ENCODE measurements at places on chromosomes 3 and 15.

DNA sequence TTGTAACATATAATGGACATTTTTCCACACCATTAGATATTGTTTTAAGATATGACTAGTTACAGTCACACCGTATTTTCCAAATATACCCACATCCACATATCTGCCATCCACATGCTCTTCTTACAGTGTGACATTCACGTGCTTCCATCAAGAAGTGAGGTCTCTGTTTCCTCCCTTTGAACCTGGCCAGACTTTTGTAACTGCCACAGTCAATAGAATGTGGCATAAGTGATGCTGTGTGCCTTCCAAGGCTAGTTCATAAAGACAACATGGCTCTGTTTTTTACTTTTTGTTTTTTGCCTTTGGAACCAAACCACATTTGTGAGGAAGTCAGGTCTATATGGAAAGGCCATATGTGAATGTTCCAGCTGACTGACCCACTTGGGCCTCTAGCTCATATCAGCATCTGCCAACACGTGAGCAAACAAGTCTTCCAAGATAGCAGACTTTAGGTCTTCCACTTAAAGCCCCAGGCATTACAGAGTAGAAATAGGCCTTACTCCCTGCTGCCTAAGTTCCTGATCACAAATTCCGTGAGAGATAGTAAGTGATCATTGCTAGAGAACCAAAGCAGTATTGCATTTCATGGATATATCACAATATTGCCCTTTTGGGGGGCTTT lies 27.1 kb downstream of the EIF1B start:
- no peak for DNase-seq

DNA sequence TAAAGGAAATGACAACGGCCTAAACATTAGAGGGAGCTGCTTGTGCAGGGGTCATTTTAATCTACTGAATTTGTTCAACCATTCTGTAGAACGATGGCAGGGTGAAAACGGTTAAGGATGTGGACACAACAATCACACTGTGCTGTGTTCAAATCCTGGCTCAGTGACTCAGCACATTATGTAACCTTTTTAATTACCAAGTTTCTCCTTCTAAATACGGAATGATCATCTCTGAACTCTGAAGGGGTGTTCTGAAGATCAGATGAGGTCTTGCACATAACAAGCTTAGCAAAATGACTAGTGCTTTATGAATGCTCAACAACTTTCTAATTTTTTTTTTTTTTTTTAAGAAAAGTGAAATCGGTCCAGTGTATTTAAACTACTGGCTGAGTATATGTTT lies 592.8 kb downstream of the FOXP1 start:
- DNase-seq, result no peak

DNA sequence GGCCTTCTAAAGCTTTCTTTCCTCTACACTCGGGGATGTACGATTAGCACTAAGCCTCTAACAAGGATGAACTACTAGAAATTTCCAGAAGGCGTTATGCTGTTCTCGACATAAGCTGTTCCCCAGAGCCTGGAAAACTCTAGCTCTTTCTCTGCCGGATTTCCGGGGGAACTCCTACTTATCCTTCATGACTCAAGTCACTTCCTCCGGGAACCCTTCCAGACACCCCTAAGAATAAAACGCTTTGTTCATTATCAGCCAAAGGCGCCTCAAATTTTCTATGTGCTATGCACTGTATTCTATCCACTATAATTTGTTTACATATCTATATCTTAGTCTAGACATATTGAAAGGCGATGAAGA lies 455 bp upstream of the SNAP23 start:
- DNase-seq, result no peak

- no peak for DNase-seq
These were observed 4.2 kb upstream of the CCR2 start for GRCh38 chr3:46349484-46350261.

- no peak for DNase-seq
These were observed 109.4 kb upstream of the FGF7 start for GRCh38 chr15:49313650-49314049.

- DNase-seq, result no peak
These were observed 101.6 kb downstream of the CFAP44 start for GRCh38 chr3:113339616-113340244.

- no peak for DNase-seq
These were observed 128.8 kb upstream of the AADACL2 start for GRCh38 chr3:151604891-151605290.

- no peak for DNase-seq
These were observed 3.9 kb upstream of the ATP11B start for GRCh38 chr3:182789371-182789770.

GRCh38 chr3:87997966-87998365 lies 60.8 kb downstream of the CGGBP1 start:
- DNase-seq, result no peak

DNA sequence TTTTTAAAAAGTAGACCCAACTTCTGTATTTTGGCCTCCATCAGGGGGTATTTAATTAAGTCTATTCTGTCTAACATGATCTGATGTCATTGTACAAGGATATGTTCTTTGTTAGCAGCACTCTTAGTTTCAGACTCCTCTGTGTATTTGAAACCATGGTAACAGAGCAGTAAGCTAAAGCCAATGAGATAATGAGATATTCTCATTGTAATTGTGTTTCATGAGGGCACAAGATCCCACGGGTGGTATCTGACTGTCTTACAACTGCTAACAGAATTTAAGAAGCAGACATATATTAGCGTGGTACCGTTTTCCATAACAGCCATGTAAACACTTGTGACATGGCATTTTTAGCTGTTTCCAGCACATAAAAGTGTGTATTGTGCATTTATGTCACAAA lies 251.2 kb upstream of the VEPH1 start:
- no peak for DNase-seq

DNA sequence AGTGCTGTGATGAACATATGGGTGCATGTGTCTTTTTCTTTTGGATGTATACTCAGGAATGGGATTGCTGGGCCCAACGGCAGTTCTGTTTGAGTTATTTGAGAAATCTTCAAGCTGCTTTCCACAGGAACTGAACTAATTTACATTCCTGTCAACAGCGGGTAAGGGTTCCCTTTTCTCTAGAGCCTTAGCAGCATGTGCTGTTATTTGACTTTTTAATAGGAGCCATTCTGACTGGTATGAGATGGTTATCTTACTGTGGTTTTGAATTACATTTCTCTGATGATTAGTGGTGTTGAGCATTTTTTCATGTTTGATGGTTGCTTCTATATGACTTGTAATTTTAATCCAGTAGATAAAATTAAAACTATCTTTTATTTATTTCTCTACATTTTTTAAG lies 1168.6 kb upstream of the ALCAM start:
- DNase-seq, result no peak

DNA sequence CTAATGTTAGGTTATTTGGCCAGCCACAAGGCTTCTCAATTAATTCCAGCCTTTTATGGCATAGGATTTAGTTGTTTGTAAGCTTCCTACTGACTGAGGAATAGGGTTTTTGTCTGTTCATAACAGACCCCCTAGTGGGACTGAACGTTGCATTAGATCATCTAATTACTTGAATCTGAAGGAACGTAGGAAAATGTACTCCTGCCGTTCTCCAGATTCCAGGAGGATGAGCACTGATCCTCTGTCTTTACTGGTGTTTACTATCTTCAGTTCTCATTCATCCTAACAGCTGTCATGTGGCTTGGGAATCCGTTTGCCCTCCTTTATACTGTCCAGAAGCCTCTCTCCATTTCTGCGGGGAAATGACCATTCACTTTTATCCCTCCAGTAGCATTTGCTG lies 52.7 kb downstream of the RAD54L2 start:
- DNase-seq, result no peak

DNA sequence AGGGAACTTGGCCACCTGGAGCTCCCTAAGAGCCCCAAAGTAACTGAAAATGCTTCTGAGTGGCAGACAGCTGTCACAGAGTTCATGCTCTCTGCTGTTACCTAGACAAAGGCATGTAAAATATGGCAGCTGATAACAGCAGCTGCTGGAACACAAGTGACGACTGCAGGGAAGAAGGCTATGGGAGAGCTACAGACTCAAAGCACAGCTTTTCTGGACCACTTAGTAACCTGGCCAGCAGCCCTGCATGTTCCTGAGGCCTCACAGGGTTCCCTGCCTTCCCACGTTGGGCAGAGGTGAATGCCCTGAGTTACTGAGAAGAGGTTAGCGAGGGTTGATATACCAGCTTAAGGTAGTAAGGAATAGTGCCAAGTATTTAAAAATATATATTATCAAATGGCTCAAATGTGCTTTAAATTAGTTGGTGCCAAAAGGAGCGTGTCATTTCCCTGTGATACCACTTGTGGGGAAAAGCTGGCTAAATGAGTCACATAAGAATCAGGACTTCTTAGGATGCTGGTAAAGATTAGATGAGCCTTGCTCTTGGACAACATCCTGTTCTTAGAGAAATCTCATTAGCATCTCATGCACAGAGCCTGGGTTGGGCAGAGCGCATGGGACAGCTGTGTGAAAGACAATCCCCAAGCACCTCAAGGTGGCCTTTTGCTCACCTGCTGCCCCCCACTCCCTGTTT lies 76.4 kb upstream of the SCN5A start:
- DNase-seq, result no peak

DNA sequence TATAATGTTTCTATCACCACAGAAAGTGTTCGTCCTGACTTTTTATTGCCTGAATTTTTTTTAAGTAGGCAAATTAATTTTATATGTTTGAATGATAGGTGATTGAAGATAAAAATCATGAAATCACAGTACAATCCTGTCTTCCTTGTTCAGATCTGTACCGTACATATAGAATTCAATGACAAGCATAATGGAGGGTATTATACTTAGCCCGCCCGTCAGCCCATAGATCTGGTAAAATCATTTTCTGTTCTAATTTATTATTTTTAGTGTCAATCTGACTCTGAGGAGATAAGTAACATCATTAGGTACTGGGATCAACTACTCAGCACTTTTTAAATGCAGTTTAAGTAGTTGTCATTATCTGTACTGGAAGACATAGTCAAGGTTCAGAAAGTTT lies 269.9 kb downstream of the NR2F2 start:
- no peak for DNase-seq

- no peak for DNase-seq
These were observed 54.0 kb upstream of the NEO1 start for GRCh38 chr15:72998226-72998625.

DNA sequence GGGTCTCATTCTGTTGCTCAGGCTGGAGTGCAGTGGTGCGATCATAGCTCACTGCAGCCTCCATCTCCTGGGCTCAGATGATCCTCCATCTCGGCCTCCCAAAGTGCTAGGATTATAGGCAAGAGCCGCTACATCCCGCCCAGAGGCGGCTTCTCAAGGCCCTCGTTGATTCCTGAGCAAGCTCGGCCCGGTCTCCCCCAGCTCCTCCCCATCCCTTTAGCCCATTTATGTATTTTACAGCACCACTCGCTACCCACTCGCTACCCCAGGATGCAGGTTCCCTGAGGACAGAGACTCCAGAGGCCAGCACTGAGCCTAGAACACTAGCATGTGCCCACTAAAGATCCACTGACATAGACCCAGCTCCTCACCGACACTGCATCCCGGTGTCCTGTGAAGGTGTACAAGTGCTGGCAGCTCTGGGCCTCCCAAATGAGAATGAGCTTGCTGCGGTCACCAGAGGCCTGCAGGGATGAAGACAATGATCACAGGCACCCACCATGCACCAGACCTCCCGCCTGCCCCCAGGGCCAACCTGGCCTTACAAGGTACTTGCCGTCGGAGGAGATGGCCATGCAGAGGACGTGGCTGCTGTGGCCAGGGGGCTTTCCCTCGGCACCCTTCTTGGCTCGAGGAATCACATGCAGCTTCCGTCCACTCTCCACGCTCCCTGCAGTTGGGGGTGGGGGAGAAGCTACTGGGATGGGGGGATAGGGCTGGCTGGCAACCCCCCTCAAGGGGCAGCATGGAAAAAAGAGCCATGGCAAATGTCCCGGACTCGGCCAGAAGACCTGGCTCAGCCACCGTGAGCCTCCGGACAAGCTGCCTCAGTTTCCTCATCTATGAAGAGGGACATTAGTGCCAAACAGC lies 5.6 kb downstream of the RRP9 start:
- DNase-seq, result no peak

DNA sequence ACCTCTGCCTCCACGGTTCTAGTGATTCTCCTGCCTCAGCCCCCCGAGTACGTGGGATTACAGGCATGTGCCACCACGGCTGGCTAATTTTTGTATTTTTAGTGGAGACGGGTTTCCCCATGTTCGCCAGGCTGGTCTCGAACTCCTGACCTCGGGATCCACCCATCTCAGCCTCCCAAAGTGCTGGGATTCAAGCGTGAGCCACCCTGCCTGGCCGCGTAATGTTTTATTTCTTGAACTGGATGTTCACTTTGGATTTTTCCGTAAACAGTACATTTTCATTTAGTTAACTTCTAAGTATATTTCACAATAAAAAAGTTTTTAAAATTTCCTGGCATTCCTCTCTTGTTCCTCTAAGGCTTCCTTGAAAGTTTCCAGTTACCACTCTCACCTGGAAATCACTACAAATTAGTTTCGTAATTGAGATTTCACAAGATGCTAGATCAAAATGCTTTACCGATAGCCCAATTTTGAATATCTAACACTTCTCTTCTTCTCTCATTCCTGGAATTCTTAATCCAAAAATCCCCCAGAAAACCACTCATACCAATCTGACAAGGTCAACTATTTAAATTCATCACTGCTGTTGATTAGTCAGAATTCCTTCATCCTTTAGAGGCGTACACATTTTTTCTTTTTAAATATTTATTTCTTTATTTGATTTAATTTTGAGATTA lies 44.7 kb upstream of the INO80 start:
- no peak for DNase-seq

DNA sequence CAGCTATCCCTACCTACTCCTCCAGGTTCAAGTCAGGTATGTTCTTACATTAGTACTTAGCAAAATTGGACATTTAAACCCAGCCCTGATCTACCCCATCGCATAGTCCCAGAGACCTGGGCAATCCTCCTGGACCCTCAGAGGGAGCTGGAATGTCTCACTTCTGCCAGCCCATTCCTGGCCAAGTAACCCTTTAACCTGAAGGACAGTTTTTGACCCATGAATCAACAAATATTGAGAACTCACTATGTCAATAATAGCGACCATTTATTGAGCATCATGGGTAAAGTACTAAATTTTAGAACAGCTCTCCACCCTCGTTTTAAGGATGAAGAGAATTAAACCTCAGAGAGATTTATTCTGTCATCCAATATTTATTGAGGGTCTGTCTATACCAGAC lies 70.4 kb downstream of the RBPMS2 start:
- DNase-seq, result no peak

GRCh38 chr3:178538056-178538455 lies 1.8 kb downstream of the KCNMB2 start:
- DNase-seq, result no peak

Data from activated CD8-positive, alpha-beta memory T cell treated with anti-CD3 and anti-CD28 coated beads for 1 hour (primary cell).